ENCODE measurements at places on chromosomes 6 and 20.

DNA sequence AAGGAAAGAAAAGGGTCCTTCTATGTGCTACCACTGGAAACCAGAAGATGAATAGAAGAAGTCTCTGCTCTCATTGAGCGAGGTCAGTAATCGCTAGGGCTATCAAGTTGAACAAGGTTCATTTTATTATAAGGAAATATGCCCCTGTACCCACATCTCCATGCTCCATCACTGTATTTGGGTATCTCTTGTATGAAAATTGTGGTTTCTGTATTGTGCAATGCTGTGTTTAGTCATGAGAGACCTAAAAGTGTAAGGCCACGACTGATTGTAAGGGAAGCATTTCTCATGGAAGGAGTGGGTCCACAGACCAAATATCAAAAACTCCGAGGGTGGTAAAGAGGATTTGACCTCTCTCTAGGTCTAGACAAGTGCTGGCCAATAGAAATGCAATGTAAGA is 3.6 kb upstream of the HS3ST5 start:
- no peak for DNase-seq

DNA sequence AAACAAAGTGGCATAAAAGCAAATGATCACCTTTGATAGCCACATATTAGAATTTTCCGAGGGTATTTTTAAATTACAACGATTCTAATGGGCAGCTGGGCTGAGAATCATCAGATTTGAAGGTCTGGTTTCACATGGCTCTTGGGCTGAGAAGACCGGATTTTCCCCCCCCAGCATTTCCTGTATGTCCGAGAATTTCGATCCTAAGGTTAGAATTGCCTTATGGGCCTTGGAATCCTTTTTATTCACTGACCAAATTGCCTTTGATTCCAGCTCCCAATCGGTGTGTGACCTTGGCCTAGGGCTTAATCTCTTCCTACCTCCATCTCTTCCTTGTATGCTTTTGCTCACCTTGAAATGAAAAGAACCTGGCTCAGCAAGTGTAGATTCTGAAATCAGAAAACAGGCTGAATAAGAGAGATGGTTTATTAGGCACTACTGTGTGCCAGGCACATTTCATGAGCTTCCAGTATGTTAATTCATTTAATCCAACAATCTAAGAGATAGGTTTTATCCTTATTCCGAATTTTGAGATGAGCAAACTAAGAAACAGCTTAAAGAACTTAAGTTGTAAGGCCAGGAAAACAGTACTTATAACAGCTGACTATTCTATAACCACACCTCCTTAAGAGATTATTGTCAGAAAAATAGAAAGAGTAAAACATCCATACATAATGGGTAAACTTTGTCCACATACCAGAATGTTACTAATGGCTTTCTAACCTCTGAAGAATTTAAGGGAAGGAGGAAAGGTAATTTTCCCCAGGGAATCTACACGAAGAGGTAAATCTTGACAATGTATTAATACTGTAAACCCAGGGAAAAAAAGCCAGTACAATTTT is 39.4 kb downstream of the HFE start:
- DNase-seq = no peak

- DNase-seq = no peak
These were observed 562 bp downstream of the GGT7 start for GRCh38 chr20:34871966-34872621.

DNA sequence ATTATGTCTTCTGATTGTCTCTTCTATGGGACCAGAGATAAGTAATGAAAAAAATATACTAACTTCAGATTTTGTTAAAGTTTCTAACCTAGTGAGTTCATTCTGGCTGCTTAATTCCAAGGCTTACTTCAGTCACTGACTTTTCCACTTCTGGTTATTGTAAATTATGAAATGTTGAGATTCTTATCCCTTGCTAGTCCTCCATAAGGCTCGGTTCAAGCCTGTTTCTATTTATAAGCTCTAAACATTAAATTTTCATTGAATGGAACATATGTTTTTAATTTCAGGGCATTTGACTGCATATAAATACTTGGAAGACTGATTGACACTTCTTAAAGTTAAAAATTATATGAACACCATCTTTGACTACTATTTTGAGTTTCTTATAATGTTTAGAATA is 23.6 kb upstream of the NKAIN2 start:
- no peak for DNase-seq

DNA sequence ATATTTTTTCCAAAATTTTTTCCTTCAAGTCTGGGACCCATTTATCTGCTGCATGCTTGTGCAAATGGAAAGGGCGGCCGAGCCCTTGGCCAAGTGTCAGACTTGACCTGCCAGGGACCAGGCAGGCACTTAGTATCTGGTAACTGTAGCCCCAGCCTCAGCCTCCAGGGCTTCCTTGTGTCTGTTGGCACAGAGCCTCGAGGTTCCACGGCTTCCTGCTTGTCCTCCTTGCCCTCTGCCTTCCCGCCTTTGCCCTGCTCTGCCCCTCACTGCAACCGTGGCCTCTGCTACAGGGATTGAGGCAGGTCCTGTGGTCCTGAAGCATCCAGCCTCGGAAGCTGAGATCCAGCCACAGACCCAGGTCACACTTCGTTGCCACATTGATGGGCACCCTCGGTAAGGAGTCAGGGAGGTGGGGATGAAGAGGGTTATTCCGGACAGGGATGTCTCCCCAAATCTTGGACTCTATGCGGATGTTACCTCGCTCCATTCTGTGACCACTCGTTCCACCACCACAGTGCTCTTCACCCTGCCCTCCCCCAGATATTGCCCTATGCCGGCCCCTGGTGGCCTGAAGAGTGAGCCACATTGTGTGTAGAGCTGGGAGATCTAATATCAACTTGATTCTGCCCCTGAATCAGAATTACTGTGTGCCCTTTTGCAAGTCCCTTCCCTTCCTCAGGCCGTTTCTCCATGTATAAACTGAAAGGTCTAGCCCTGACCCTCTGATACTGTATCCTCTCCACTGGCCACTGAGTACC is 41.5 kb upstream of the SRF start:
- DNase-seq = no peak

DNA sequence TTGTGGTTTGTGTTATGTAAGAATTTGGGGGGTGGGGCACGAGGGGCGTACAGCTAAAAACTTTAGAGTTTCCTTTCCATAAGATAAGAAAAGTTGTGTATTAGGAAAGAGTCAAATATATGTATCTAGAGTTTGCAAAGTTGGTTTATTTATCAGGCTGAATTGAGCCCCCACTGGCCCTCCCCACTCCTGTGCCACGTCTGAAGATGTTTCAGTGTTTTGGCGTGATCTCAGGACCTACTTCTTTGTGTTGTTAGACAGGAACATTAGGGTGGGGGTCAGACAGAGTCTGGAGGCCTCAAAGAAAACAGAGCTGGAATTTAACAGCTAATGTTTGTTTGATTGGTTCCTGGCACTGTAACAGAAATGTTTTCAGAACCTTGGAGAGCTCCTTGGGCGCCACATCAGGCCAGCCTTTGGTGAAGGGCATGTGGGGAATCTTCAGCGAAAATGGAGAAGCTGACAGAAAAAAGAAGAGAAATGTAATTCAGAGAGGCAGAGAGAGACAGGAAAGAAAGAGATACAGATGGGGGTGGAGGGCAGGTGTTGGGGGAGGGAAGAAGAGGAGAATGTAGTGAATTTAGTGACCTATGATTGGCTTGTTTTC is 674 bp downstream of the NRSN1 start:
- DNase-seq = no peak

DNA sequence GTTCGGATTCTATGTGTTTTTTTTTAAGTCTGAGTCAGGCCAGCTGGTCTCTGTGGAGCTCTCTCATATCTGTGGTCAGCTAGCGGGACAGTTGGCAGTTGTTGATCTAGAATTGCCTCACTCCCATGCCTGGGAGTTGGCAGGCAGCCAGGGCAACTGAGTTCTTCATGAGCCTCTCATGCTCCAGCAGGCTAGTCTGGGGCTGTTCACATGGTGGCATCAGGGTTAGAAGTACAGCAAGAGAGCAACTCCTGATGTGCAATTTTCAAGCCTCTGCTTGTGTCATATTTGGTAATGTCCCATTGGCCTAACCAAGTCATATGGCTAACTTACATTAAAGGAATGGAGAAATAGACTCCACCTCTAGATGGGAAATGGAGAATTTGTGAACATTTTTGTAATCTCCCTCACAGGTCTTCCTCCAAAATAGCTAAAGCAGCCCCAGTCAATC is 6.7 kb upstream of the IFT52 start:
- DNase-seq = no peak

GRCh38 chr6:3194535-3195419 is 32.7 kb downstream of the TUBB2B start:
- DNase-seq = no peak

- no peak for DNase-seq
These were observed 80.2 kb upstream of the OPRM1 start for GRCh38 chr6:153958860-153959259.

DNA sequence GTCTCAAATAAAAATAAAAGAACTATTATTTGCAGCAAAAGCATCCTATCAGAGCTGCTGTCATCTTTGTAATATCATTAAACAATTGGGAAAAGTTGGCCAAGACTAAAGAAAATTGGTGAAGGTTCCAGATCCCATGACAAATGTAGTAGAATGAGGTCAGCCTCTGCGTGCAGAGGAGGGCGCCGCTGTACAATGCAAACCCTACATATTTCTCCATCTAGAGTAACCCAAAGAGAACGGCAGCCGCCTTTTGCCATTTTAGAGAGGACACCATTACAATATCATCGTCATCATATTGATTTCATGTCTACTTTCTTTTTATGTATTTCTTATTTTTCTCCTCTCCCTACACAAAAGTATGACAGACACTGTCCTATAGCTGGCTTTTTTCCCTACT is 59.5 kb downstream of the ZMYND8 start:
- DNase-seq = no peak

- DNase-seq = no peak
These were observed 13.7 kb upstream of the FAM110A start for GRCh38 chr20:819680-820322.

- DNase-seq = no peak
These were observed 185.5 kb upstream of the ECI2 start for GRCh38 chr6:4320860-4321259.

GRCh38 chr6:138849791-138850190 is 53.9 kb downstream of the ECT2L start:
- DNase-seq = no peak

- DNase-seq = no peak
These were observed 32.2 kb upstream of the ARFGEF2 start for GRCh38 chr20:48889140-48889790.

GRCh38 chr6:111721753-111722154 is 116.1 kb upstream of the TRAF3IP2 start:
- DNase-seq = peak; percentile 11

DNA sequence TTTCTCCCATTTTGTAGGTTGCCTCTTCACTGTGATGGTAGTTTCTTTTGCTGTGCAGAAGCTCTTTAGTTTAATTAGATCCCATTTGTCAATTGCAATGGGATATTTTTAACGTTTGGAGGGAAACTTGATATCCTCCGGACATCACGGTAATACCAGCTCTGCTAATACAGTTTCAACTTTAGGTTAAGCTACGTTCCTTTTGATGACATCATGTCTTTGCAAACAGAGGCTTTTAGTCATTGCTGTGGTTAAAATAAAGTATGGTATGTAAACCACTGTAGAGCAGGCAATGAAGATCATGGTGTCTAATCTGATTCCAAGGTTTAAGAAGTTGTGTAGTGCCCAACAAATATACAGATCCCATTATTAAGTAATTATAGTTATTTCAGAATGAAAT is 168.0 kb upstream of the CHD6 start:
- no peak for DNase-seq

All from stimulated activated CD4-positive, alpha-beta T cell treated with anti-CD3 and anti-CD28 coated beads, TNF-alpha, amount 100 ng/mL, for 48 hours (primary cell).